DMS53 (cell line): ENCODE measurements at places on chromosomes 16 and 17.
A peak's percentile ranks its signal among the peaks of the same experiment; 100 is the strongest.

DNA sequence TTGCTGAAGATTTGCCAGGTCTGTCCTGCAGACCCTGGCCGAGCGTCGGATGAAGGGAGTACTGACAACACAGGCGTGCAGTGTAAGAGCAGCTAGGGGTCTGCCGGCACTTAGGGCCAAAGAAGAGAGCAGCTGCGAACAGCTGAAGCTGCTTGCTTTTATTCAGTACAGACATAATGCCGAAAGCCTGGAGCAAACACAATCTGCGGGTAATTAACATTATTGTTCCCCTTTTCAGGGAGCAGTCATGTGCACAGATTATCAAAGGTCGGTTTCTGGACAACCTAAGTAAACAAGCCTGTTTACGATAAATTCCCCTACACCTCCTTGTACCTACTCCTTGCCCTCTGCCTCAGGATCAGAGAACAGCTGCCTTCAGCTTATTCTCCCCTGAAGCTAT is 12.0 kb upstream of the KRT23 start:
- peak; percentile 13 for DNase-seq

GRCh38 chr17:42673885-42674754 is 2.7 kb downstream of the PLEKHH3 start:
- peak; percentile 33 for DNase-seq

DNA sequence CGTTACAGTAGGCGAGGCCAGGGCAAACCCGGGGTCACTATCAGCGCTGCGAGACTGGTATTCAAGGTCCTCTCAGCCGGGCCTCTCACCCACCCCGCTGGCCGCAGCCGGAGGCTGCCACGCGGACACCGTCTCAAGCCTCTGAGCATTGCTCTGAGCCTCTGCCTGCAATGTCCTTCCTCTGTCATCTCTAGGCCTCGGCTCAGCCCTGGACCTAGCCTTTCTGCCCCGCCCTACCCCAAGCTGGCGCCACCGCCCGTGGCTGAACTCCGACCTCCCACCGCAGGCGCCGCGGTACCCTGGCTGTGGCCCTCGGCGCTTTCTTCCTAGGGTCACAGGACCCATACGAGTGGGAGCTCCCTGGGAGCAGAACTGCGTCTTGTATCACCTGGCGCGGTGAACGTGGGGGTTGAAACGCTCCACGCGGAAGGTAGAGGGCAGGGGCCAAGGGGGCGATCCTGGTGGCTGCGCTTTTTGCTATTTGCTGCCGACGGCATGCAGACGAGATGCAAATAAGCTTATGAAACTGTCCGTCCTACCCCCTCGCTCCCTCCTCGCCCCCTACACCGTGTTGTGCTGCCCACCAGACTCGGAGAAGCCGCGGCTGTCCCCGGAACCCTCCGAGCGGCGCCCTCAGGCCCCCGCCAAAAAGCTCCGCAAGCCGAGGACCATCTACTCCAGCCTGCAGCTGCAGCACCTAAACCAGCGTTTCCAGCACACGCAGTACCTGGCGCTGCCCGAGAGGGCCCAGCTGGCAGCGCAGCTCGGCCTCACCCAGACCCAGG is 3.7 kb downstream of the DLX4 start:
- peak; percentile 46 for DNase-seq

DNA sequence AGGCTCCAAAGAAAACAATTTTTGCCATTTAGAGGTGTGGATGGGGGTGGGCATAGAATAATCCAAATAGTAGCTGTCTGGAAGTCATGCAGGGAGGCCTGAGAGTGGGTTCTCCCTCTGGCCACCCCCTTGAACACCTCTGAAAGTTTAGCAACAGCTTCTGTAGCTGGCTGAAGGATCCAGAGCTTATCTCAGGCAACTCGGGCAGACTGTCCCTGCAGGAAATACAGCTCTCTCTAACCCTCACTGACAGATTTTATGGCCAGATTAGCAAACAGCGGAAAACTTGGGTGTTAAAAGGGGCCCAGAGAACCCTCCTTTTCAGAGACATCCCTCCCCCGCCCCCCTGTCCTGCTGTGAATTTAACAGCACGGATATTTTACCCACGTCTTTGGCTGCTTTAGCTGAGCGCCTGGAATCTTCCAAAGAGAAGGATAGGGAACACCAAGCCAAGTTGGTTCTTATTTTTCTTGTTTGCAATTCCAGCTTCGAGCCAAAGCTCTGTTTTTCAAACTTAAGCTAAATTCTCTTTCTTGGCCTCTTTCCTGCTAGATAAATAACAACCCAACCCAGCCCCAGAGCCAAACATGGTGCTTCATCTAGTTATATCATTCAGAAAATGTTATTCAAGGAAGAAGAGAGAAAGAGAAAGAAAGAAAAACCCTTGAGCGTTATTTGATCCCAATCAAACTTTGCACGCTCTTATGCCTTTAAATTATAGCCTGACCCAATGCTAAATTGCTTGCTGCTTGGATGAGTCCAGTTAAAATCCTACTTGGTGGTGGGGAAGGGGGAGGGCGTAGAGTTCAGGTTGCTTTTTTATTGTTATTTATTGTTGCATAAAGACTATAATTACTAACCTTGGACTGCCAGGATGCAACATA is 2.3 kb upstream of the HOXB2 start:
- no peak for DNase-seq

DNA sequence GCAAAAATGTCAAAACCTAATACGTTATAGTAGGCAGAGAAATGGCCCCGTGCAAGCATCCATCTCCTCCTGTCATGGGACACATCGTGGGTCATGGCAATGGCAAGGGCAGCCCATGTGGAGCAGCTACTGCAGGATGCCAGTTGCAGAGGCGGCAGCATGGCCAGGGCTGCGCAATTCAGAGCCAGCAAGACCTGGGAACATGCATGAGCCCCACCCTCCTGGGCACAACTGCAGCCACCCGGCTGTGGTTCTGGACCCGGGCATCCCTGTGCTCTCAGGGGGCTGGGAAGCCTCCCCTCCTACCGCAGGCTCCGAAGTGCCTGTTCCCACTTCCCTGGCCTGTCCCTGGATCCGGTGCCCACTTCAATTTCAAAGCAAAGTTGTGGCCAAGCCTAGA is 203.6 kb downstream of the CPPED1 start:
- DNase-seq, result no peak

- DNase-seq, result peak; percentile 53
Observed at GRCh38 chr16:89815639-89816348, 653 bp downstream of the FANCA start.
